ENCODE measurements at places on chromosomes 7 and 10.

GRCh38 chr10:97069576-97070362, 116.0 kb downstream of the SLIT1 start:
- no peak for DNase-seq

DNA sequence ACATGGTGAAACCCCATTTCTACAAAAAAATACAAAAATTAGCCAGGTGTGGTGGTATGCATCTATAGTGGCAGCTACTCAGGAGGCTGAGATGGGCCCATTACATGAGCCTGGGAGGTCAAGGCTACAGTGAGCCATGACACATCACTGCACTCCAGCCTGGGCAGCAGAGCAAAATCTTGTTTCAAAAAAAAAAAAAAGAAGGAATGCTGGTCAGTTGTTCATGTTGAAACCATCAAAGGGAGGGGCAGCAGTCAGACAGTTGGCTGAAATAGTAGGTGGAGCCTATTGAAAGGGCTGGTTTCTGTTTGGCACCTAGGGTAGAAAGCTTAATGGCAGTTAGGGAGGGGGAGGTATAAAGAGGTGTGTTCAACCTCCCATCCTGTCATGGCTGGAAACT, 323.0 kb downstream of the GALNT17 start:
- no peak for DNase-seq

- DNase-seq = no peak
Measured at GRCh38 chr7:3432911-3433310, 131.9 kb downstream of the SDK1 start.

- no peak for DNase-seq
Measured at GRCh38 chr7:33886149-33886623, 19.2 kb upstream of the BMPER start.

DNA sequence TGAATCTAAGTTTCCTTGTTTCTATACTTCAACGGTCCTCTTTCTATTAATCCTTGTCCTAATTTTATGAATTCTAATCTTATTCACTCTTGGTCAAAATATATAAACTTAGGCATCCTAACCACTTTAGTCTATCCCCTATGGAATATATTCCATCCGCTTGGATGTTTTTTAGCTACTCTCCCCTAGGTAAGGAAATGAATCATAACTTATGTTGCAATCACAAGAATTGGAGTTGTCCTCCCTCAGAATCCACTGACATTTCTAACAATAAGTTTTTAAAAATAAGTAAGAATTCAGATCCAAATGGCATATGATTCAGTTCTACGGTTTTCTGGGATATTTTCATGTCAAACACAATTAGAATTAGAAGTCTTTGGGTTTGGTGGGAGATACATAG, 1081.6 kb downstream of the SORCS1 start:
- no peak for DNase-seq

DNA sequence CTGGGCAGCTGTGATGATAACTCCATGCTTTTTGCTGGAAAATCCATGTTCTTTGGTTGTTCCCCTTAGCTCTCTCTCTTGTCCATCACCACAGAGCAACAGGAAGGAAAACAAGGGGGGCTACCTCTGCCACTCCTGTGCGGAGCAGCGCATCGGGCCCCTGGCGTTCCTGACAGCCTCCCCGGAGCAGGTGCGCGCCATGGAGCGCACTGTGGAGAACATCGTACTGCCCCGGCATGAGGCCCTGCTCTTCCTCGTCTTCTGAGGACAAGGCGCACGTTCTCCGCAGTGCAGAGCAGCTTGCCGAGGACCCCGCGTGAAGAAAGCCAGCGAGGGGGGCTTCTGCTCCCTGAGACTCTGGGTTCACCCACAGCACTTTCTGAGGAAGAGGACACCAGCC, 40.3 kb downstream of the IL15RA start:
- no peak for DNase-seq

DNA sequence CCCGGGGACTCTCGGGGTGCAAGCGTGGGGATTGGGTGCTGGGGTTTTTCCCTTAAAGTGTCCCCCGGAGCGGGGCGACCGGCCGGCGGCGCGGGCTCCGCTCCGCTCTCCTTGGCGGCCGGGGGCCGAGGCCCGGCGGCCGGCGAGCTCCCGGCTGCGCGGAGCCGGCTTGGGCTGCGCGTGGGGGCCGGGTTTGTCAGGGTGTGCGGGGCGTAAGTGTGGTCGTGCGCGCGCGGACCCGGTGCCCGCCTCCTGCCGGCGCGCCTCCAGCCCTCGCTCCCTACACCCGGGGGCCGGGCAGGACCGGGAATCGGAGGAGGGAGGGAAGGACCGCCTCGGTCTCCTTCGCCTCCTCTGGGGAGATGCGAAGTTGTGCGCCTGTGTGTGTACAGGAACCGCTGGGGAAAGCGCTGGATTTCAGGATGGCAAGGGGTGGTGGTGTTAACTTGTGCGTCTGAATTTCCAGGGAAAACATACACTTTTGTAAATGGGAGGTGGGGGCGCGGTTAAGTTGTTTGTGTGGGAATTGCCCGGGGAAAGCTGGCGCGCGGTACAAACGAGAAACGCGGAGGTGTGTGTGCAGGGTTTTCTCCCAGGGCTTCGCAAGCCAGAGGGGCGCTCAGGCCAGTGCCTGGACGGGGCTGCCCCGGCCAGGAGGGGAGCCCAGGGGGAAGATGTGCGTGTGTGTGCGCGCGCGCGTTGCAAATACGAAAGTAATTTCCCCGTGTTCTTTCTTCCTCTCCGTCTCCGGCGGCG, 737 bp downstream of the ZMIZ1 start:
- DNase-seq = no peak

DNA sequence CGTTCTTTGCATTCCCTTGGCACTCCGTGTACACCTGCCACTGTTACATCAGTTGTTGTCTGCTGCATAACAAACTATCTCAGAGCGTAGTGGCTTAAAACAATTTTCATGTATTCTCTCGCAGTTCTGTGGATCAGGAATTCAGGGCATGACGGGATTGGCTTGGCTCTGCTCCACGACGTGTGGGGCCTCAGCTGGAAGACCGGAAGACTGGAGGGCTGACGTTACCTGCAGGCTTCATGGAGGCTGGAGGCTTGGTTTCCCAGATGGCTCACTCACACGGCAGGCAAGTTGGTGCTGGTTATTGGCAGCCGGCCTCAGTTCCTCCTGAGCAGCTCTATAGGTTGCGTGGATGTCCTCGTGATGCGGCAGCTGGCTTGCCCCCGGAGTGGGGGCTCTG, 25.5 kb downstream of the NYAP1 start:
- no peak for DNase-seq

GRCh38 chr10:114340816-114341215, 63.5 kb downstream of the AFAP1L2 start:
- DNase-seq = no peak

DNA sequence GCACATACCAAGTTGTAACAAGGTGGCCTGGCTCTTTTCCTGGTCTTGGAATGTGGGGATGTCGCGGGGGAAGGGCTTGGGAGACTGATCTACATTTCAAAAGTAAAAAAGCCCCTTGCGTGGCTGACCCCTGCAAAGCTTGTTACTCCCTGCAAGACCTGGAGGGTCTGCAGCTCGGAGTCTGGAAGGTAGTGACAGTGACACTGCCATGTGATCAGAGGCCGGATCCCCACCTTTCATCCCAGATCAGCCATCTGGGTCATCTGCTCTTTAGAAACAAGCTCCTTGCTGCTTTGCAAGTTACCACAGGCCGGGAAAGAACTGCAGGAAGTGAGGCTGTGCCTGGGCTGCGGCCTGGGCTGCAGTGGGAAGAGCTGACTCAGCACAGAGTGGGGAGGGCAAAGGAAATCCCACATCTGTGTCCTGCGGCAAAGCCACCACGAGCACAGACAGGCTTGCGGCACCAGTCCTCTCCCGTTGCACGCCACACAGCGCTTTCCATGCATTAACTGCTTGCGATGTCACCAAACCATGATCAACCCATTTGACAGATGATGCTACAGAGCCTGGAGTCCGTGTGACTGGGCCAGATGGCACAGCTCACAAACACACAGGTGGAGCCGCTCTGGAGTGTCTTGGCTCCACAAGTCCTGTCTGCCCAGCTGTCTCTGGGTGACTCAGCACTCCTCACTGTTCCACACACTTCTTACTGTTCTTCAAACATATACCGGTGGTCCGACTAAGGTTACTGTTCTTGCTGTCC, 97.7 kb downstream of the SH3PXD2A start:
- no peak for DNase-seq

DNA sequence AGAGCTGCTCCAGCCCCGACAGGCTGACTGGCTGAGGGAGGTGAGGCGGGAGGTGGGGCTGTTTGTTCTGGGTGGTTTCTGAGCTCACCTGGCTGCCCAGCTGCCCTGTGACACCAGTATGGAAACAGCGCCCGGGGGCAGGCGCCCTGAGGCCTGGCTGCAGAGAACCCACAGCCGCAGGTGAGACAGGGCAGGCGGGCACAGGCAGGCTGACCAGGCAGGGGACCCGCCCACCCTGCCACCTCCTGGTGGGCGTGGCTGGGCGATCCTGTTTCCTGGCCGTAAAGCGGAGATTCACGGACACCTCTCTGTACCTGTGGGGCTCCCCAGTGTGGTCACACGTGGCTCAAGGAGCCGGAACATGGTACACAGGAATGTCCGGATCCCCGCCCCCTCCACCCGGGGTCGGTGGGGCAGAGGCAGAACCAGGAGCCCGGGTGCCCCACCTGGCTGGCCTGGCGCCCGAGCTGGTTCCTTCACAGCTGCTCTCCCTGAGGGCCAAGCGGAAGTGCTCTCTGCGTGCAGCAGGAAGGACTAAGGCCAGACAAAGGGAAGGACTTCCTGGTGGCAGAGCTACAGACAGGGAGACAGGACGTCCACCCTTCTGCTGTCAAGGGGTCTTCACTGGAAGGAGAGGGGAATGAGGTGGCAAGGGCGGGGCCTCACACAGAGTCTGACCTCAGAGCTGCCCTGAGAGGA, 3.9 kb downstream of the MICALL2 start:
- no peak for DNase-seq

GRCh38 chr10:11520892-11521291, 90.6 kb downstream of the USP6NL start:
- DNase-seq = no peak

- no peak for DNase-seq
Measured at GRCh38 chr10:100380400-100380799, 33.4 kb downstream of the SCD start.

DNA sequence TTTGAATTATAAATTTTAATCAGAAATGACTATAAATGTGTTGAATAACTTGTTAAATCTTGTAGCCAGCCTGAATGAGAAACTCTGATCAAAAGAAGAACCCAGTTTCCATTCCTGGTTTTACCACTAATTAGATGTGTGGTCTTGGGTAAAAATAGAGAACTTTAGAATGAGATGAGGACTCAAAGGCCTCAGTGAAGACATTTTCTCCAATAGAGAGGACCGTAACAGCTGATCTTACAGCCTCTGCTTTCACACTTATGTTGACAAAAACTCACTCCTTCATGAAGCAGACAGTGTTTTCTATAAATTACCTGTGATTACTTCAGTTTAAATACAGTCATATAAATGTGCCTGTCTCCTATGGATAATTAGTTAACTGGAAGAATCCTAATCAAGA, 200.1 kb upstream of the MEOX2 start:
- no peak for DNase-seq

- DNase-seq = no peak
Measured at GRCh38 chr7:105880571-105881330, 4.4 kb upstream of the ATXN7L1 start.

DNA sequence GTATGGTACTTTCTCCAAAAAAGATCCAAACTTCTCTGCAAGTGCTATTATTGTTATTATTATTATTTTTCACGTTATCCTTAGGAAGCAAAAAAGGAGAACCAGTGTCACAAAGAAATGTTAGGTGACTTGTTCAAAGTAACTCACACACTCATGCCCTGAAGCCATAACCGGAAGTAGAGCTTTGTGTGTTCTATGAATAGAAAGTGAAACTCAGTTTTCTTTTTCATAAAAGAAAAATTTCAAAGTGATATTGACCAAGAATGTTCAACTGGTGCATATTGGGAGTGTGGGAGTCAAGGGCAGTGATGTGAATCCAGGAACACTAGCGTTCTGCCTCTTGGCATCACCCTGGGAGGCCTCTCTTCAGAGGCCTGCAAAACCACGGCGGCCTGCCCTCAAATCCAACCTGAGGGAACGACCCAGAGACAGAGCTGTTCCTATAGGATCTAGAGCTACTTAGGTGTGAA, 106.1 kb downstream of the PRKCQ start:
- no peak for DNase-seq

- DNase-seq = no peak
Measured at GRCh38 chr10:73905256-73906020, 5.5 kb upstream of the PLAU start.

- DNase-seq = no peak
Measured at GRCh38 chr10:73867126-73867807, 7.1 kb downstream of the CAMK2G start.

- DNase-seq = no peak
Measured at GRCh38 chr10:60849217-60849616, 70.9 kb downstream of the CDK1 start.

- no peak for DNase-seq
Measured at GRCh38 chr10:91785830-91786229, 12.4 kb upstream of the TNKS2 start.

DNA sequence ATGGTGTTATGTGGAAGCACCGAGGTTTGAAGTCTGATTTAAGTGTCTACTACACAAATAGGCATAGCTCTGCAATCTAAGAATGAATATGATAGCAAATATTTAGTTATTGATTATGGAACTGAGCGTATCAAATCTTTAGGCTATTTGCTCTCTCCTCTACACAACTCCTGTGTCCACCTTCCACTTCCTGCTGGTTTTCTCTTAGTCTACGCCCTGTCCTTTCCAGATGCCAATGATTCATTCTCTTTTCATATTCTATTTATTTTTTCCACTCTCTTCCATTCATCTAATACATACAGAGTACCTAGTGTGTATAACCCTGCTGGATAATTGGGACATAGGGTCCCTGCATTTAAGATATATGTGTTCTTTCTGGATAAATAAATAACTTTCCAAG, 83.7 kb downstream of the DGKB start:
- DNase-seq = no peak

- no peak for DNase-seq
Measured at GRCh38 chr7:51261950-51262795, 54.4 kb downstream of the COBL start.

DNA sequence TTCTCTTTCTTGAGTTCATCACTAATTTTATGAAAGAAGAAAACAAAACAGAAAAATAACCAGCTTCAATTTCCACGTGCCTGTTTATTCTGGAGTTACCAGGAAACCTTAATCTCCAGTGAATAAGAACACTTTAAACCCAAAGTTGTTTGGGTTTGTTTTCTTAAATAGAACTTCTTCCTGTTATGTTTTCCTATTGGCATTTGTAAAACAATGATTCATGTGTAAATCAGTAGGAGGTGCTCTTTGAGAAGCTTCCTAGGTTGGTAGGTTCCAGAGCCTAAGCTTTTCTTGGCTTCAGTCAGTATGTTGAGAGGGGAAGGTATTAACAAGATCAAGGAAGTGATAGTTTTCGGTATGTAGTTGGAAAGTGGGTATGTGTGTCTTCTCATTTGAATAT, 119.0 kb downstream of the BICC1 start:
- DNase-seq = no peak

All from cortex of kidney (tissue), 1 donor.